A549 treated with Mapracorat at 1 μM for 4 hours (cell line): ENCODE measurements at places on chromosomes 7 and 10. TPM values are rescaled to one million over a fixed set of nuclear protein-coding genes. Genes with fewer than 3 reads are reported as not detected.

Gene SOSTDC1
- total RNA-seq = not detected in 5 replicates

Gene OR13A1
- total RNA-seq = not detected in 5 replicates

Gene ZNF736
- not detected in 5 replicates for total RNA-seq

Gene ODAD2
- total RNA-seq = 0.14 TPM in 1 of 5 replicates, not detected in the others

Gene VSTM4
- total RNA-seq = 0.15 to 0.56 TPM (median 0.39 TPM) in 5 replicates

Gene CARD11
- 1.5 to 2.4 TPM (median 1.6 TPM) in 5 replicates for total RNA-seq

Gene PLEKHS1
- 0.04 to 0.06 TPM (median 0.05 TPM) in 3 of 5 replicates, not detected in the others for total RNA-seq

Gene CTTNBP2
- 0.33 to 0.78 TPM (median 0.48 TPM) in 5 replicates for total RNA-seq

Gene VIPR2
- not detected in 5 replicates for total RNA-seq

Gene SPDYE2B
- total RNA-seq = not detected in 5 replicates

Gene IL6
- total RNA-seq = 1.1 to 3.5 TPM (median 1.6 TPM) in 5 replicates

Gene CEP55
- 57.5 to 72.2 TPM (median 65.1 TPM) in 5 replicates for total RNA-seq

Gene C10orf105
- not detected in 5 replicates for total RNA-seq

Gene FFAR4
- total RNA-seq = 0.07 to 0.29 TPM (median 0.15 TPM) in 5 replicates

Gene STEAP2
- 2.9 to 4.2 TPM (median 3.8 TPM) in 5 replicates for total RNA-seq

Gene ENTPD1
- 0.15 TPM in 1 of 5 replicates, not detected in the others for total RNA-seq

Gene PRTFDC1
- total RNA-seq = 15.6 to 18.2 TPM (median 16.1 TPM) in 5 replicates

Gene VCL
- 153 to 228 TPM (median 198 TPM) in 5 replicates for total RNA-seq

Gene PIP
- 0.36 to 0.48 TPM (median 0.36 TPM) in 3 of 5 replicates, not detected in the others for total RNA-seq

Gene ARHGEF5
- total RNA-seq = 2.5 to 3.0 TPM (median 2.5 TPM) in 5 replicates

Gene STAG3
- 0.06 to 0.41 TPM (median 0.23 TPM) in 5 replicates for total RNA-seq

Gene IRF5
- 13.4 to 16.7 TPM (median 14.9 TPM) in 5 replicates for total RNA-seq

Gene SLC26A4
- 0.05 to 0.11 TPM (median 0.10 TPM) in 3 of 5 replicates, not detected in the others for total RNA-seq

Gene SFMBT2
- 7.0 to 9.0 TPM (median 8.1 TPM) in 5 replicates for total RNA-seq

Gene CTAGE4
- 0.05 TPM in 1 of 5 replicates, not detected in the others for total RNA-seq

Gene SPDYE2
- not detected in 5 replicates for total RNA-seq

Gene LRMDA
- 3.1 to 5.7 TPM (median 4.7 TPM) in 5 replicates for total RNA-seq

Gene NUTM2D
- 1.00 to 1.6 TPM (median 1.3 TPM) in 5 replicates for total RNA-seq

Gene PALD1
- 5.8 to 7.4 TPM (median 6.7 TPM) in 5 replicates for total RNA-seq

Gene USP6NL
- total RNA-seq = 10.7 to 13.0 TPM (median 12.3 TPM) in 5 replicates

Gene ADGRA1
- 0.05 to 0.40 TPM (median 0.14 TPM) in 5 replicates for total RNA-seq

Gene GPR22
- total RNA-seq = not detected in 5 replicates

Gene CYP3A7
- total RNA-seq = 0.06 to 0.07 TPM in 2 of 5 replicates, not detected in the others

Gene ADCK2
- 16.4 to 21.4 TPM (median 20.3 TPM) in 5 replicates for total RNA-seq

Gene UNCX
- total RNA-seq = 0.07 to 0.08 TPM in 2 of 5 replicates, not detected in the others

Gene PSMG3
- 71.4 to 107 TPM (median 97.9 TPM) in 5 replicates for total RNA-seq

Gene AGBL3
- 0.59 to 1.9 TPM (median 1.5 TPM) in 5 replicates for total RNA-seq

Gene TMEM139
- 0.67 to 1.6 TPM (median 1.1 TPM) in 5 replicates for total RNA-seq

Gene SPDYE6
- not detected in 5 replicates for total RNA-seq

Gene GARIN1A
- total RNA-seq = 0.26 to 1.1 TPM (median 0.34 TPM) in 5 replicates

Gene NCF1
- total RNA-seq = 0.13 to 0.26 TPM (median 0.23 TPM) in 4 of 5 replicates, not detected in the other

Gene GPAM
- total RNA-seq = 5.5 to 6.9 TPM (median 6.5 TPM) in 5 replicates
